T1000 (cell line): ENCODE measurements at places on chromosomes 4 and X.

DNA sequence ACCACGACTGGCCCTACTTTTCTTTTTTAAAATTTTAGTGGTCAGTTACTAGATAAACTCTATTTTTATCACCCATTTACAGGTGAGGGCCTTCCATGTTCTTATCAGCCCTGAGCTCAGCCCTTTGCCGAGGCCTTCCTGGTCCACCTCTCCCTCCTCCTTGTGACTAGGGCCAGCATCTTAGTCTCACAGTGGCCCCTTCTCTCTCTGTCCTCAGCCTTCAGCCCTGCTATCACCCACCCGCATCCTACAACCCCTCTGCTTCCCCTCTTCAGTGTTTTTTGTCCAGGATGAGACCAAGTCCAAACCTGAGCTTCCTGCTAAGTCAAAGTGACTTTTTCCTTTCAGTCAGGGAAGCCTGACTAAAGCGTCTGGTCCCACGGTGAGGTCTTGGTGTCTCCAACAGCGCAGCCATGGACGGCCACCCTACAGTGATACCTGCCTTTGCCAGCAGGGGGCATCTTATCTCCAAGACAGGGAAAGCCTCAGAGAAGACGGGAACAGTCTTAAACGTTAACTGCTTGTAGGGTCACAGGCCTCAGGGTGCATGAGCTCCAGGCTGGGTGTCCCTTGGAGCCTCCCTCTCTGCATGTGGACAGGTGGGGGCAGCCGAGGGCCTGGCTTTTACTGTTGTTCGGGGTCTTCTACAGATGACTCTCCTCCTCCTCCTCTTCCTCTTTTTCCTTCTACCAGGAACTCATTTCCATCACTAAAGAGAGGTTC is 11.7 kb upstream of the GAGE10 start:
- no peak for DNase-seq

DNA sequence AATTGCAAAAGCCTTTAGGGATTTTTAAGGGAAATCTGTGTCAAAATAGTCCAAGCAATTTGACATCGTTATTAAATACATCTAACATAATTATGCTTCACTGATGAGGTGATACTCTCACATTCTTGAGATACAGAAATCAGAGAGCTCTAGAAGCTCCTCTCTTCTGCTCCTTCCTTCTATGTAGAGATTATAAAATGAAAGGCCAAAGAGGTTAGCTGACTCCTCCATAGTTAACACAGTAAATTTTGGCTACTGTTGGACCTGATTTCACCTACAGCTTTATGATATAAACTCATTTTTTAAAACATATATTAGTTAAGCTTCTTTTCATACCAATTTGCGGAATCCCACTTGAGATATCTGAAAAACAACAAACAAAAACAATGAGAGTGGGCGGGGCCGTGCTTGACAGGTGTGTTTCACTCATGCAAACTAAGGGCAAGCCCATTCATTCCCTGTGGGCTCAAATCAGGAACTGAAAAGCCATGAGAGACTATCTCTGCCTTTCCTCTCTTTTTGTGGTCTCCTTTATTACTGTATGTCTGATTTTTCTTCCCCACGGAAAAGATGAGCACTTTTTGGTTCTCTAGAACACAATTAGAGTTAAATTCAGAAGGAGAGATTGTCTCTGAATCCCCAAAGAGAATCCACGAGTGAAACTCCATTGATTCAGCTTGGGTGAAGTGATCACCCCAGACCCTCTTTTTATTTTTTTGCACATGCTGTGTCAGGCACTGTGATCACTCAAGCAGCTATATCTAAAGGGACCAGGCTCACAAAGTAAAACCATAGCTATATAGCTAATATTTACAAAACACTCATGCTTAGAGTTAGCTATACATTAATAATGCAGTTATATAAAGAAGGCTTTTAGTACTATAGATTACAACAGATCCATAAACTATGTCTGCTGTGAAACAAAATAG is 566.3 kb downstream of the IL15 start:
- no peak for DNase-seq

- DNase-seq, result no peak
These were observed 32.1 kb upstream of the TEX13D start for GRCh38 chrX:124300405-124300804.

- DNase-seq, result no peak
These were observed 111.3 kb upstream of the INTU start for GRCh38 chr4:127521463-127521862.

GRCh38 chr4:119646347-119647071 is 17.9 kb upstream of the PDE5A start:
- no peak for DNase-seq

DNA sequence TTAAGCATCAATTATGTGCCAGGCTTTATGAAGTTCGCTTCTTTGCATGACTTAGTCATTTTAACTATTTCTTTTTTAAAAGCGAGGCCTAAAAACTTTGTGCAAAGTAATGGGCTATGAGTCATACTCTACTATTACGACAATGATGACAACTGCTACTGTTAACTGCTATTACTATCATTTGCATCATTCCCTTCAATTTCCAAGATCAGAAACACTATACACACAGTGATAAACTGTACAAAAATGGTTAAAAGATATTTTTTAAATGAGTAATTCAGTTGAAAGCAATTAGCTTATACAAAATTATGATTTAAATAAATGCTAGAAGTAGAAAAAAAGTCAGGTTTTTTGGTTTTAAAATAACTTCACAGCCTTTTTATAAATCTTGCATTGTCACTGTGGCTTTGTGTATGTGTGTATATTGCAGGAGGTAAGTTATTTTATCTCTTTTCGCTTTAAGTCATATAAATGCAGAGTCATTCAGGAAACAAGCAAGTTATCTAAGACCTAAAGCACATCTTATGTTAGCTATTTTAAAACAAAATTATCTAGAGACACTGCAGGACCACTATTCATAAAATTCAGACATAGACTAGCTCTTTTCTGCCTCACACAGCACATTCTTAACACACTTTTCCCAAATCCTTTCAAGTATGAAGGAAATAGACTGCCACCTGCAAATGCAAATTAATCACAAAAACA is 18.5 kb upstream of the CXCL3 start:
- no peak for DNase-seq

GRCh38 chr4:189870511-189871234 is 70.0 kb upstream of the FRG1 start:
- no peak for DNase-seq

DNA sequence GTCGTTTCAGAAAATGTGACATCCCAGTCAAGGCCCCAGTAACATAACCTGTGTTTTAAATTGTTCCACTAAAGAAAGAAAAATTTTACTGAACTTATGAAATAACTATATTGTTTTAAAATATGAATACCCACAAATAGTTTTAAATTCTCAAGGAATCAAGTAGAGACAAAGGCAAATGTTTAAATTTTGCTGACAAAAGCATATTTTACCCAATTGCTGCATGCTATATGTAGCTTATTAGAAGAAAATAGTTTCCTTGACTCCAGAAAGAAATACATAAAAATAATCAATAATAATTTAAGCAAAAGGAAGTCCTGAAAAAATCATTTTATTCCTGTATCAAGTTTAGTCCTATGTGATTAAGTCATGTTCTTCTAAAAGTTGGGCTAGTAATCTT is 481.3 kb upstream of the ADGRL3 start:
- DNase-seq, result no peak

- DNase-seq, result no peak
These were observed 432.4 kb downstream of the DMD start for GRCh38 chrX:32778965-32779364.

GRCh38 chrX:16739574-16739973 is 20.2 kb downstream of the SYAP1 start:
- no peak for DNase-seq

- DNase-seq, result no peak
These were observed 98.9 kb downstream of the ARHGAP6 start for GRCh38 chrX:11566789-11567188.

GRCh38 chr4:61493041-61493440 is 292.9 kb downstream of the ADGRL3 start:
- DNase-seq, result no peak

- DNase-seq, result peak; percentile 60
These were observed at the start of gene PRDM5 for GRCh38 chr4:120922381-120923206. TSS of gene PRDM5 (minus strand) at chr4:120922726. CDS start at chr4:120922608, 118 bp downstream.

DNA sequence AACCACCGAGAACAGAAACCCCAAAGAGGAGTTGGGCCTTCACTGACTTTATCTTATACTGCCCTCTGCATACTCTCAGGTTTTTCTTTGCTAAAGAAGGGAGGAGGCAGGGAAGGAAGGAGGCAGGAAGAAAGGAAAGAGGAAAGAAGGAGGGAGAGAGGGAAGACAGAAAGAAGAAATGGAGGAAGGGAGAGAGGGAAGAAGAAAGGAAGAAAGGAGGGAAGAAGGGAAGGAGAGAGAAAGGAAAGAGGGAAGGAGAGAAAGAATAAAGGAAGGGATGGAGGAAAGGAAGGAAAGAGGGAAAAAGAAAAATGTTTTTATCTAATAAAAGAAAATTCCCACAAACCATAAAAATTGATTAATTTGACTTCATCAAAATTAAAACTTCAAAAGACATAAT is 294.6 kb downstream of the PTTG2 start:
- DNase-seq, result no peak

- no peak for DNase-seq
These were observed 83.2 kb upstream of the IL1RAPL2 start for GRCh38 chrX:104482757-104483156.

- DNase-seq, result peak; percentile 71
These were observed 85.9 kb downstream of the AASDH start for GRCh38 chr4:56301181-56301996.

DNA sequence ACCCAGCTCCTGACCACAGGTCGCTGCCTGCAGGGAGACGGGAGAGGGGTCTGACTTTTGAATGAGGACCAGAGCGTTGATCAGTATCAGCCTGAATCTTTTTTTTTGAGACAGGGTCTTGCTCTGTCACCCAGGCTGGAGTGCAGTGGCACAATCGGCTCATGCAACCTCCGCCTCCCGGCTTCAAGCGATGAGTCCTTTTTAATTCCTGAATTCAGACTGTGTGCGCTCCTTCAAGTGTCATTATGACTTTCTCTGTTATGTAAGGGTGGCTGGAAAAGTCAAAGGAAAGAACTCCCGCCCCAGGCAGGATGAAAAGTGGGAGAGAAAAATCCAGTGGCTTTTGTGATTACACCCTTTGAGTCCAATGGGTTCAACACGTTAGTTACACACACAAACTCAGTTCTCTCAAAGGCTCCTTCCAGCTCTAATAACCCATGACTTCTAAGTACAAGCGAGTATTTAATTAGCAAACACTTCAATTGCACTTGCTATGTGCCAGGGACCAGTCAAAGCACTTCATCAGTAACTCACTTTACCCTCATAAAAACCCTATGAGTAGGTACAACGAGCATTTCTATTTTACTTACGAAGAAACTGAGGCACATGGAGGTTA is 44.4 kb downstream of the PDHA1 start:
- DNase-seq, result no peak

GRCh38 chr4:12071316-12071715 is 642.6 kb upstream of the HS3ST1 start:
- no peak for DNase-seq

DNA sequence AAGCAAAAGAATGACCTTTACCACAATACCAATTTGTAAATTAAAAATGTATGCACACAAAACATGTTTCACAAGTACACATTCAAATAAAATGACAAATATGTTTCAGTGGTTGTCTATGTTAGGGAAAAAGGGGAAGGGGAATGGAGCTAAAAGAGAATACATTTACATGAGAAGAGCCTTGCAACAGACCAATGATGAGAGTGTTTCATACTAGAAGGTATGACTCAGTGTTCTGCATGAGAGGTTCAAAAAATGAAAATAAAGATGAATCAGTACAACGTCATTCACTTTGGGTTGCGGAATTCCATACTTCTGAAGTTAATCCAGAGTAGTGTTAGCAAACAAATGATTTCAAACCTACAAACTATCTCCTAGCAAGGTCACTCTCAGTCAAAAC is 51.7 kb downstream of the RPGR start:
- peak; percentile 0 for DNase-seq

- peak; percentile 72 for DNase-seq
These were observed 10.1 kb downstream of the DLG3 start for GRCh38 chrX:70454441-70455365.

DNA sequence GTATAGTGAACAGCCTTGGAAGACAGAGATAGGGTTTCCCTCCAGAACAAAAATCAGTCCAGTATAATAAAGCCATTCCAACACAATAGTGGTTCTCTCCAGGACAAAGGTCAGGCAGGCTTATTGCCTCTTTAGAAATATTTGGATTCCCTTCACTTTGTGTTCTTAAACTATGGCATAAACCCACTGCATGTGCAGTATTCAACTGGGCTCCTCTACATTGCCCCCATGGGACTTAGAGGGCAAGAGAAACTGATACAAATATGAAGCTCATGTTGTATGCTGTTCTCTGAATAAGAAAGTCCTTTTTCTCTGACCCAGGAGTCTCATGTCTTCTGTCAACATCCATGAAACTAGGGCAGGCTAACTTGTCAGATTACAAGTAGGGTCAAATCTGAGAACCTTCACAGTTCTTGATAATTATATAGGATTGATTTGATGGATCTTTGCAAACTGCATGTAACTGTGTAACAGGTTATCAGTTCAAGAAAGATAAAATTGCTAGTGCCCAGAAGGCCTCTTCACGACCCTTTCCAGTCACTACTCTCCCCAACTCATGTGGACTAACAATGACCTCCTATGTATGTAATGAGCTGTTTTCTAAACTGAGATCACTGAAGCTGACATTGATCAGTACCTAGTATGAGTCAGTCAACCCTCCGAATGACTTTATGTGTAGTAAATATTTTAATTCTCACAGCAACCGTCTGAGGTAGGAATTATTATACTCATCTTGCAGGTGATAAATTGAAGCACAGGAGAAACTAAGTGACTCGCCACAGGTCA is 31.9 kb upstream of the FAM9C start:
- DNase-seq, result no peak

DNA sequence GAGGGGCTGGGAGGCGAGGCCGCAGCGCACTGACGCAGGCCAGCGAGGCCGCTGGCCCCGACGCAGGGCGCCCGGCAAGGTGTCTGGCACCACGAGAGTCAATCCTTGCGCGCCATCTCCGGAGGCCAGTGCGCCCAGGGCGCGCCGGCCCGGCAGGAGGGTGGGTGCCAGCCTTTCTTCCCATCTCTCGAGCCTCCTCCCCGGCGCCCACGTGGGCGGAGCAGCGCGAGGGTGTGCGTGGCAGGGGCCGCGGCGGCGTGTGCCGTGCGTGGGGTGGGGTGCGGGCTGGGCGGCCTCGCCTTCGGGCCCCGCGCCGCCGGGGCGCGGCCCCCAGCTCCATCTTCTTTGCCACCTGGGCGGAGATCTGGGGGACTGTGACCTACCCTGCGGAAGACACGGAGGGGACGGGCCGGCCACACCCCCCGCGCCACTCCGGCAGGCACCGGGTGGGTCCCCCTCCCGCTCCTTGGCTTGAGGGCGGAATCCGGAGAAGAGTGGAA is 877 bp downstream of the JAKMIP1 start:
- no peak for DNase-seq

DNA sequence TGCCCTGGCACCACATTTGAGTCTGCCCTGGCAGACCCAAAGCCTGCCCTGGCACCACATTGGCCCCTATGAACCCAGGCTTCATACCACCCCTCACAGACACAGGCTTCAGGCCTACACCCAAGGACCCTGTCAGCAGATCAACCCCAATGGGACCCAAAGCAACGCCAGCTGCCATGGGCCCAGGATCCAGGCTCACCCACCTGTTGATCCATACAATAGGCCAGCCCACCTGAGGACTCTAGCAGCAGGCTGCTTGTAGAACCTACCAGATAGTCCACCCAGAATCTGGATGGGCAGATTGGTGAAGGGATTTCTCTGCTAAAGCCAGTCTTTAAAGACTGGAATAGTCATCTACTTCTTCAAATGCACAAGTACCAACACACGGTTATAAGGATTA is 114.4 kb downstream of the LAS1L start:
- DNase-seq, result no peak
